ENCODE measurements at places on chromosomes 4 and X.

DNA sequence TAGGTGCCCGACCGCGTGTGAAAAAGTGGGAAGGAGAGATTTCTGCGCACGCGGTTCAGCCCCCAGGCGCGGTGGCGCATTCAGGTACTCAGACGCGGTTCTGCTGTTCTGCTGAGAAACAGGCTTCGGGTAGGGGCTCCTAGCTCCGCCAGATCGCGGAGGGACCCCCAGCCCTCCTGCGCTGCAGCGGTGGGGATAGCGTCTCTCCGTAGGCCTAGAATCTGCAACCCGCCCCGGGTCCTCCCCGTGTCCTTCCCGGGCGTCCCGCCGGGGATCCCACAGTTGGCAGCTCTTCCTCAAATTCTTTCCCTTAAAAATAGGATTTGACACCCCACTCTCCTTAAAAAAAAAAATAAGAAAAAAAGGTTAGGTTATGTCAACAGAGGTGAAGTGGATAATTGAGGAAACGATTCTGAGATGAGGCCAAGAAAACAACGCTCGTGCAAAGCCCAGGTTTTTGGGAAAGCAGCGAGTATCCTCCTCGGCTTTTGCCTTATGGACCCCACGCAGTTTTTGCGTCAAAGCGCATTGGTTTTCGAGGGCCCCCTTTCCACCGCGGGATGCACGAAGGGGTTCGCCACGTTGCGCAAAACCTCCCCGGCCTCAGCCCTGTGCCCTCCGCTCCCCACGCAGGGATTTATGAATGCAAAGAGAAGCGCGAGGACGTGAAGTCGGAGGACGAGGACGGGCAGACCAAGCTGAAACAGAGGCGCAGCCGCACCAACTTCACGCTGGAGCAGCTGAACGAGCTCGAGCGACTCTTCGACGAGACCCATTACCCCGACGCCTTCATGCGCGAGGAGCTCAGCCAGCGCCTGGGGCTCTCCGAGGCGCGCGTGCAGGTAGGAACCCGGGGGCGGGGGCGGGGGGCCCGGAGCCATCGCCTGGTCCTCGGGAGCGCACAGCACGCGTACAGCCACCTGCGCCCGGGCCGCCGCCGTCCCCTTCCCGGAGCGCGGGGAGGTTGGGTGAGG, 3.7 kb downstream of the SHOX start:
- no peak for DNase-seq

DNA sequence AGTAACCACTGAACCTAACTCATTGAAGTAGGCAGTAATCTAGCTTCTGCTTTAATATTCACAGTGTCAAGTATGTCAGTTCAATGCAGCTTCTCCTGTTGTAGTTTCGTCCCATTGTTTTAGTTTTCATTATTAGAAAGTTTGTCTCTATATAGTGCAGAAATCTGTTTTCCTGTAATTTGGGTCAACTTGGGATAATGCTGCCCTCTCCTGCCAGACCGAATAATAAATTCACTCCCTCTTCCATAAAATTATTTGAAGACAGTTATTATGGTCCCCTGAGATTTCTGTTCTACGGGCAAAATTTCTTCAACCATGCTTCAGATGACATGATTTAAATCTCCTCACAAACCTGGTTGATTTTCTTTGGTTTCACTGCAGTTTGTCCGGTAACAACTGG, 4.6 kb upstream of the LUZP4 start:
- DNase-seq: no peak

DNA sequence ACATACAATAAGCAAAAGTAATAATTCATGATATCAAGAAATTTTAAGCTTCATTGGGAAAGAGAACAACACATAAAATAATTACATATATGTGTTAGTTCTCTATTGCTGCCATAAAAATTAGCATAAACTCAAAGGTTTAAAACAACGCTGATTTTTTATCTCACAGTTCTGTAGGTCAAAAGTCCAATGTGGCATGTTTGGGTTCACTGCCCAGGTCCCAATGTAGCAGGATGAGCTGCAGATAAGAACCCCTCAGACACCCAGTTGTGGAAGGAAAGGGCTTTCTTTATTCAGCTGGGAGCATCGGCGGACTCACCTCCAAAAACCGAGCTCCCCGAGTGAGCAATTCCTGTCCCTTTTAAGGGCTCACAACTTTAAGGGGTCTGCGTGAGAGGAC, 13.1 kb upstream of the MAGEB16 start:
- no peak for DNase-seq

- no peak for DNase-seq
These were observed 49.8 kb downstream of the GYPA start for GRCh38 chr4:144090744-144091143.

GRCh38 chrX:55648434-55648833, 25.2 kb downstream of the FOXR2 start:
- no peak for DNase-seq
